Globus pallidus (tissue), 1 donor: ENCODE measurements at places on chromosomes 12 and 14.
A peak's percentile ranks its signal among the peaks of the same experiment; 100 is the strongest.

- no peak for DNase-seq
These were observed 40.2 kb upstream of the FAM222A start for GRCh38 chr12:109673379-109673778.

DNA sequence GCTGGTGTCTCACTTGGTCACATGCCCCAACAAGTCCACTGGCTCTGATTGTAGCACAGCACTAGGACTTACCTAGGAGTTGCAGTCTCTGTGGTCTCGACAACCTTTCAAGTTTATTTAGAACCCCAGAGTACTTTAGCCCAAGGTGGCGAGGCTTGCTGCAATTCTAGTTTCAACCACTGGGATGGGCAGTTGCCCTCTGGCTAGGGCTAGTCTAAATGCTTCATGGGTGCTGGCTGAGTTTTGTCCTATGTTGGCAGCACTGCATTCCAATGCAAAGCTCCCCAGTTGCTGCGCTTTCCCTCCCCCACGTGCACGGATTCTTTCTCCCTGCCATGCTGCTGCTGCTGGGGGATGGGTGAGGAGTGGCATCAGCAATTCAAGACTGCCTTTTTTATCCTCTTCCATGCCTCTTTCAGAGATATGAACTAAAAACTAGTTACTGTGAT, 207.9 kb downstream of the SYNE2 start:
- no peak for DNase-seq

GRCh38 chr12:119406308-119406707, 71.8 kb downstream of the CCDC60 start:
- no peak for DNase-seq

- peak; percentile 64 for DNase-seq
These were observed 1.6 kb downstream of the CTDSP2 start for GRCh38 chr12:57844709-57845477.

GRCh38 chr14:65574611-65575010, 162.1 kb downstream of the FUT8 start:
- DNase-seq, result peak; percentile 20

- DNase-seq, result peak; percentile 35
These were observed 45.6 kb downstream of the UBE3B start for GRCh38 chr12:109523071-109523470.

DNA sequence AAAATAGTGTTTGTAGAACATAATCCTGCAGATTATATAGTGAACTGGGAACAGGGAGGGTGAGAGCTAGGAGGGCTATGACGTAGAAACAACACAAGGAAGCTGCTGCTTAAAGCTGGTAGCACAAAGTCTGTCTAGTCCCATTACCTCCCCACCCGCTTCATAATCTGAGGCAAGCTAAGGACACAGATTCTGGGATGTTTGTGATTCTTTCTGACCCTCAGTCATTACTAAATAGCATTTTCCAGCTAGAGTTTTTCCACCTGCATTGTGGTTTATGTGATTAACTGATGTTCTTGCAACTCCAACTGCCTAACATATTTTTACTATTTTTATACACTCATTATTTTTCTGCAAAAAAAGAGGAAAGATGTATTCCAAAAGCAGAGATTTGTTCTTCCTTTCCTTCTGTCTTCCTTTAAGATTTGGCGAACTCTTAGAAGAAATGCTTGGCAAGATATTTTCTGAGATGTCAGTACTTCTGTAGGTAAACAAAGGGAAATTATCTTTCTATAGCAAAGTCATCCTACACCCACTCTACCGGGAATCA, 293.2 kb upstream of the FAR2 start:
- DNase-seq, result no peak

DNA sequence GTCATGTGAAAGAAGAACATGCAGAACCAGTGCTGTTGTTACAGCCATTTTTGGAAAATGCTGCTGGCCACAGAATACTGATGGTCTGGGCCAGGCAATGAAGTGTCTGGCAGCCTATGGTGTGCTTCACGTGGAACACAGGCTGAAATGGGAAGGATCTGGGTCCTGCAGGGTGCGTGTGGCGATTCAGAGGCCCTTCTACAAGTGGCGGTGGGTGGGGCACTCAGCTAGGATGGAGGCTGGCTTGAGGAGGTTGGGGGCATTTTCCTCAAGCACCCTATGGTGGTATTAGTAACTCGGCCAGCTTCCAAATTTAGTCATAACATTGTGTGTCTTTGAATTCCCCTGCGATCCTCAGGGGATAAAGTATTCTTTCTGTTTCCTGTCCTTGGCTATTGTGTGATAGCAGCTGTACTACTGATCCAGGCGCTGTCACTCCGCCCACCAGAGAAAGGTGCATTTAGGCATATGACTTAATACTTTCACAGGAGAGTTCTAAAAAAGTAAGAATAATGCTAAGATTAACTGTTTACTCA, 9.2 kb upstream of the RAD52 start:
- DNase-seq, result no peak

GRCh38 chr14:80522936-80523335, 311.6 kb upstream of the DIO2 start:
- DNase-seq, result peak; percentile 5

GRCh38 chr12:121499929-121500793, 80.7 kb downstream of the KDM2B start:
- DNase-seq, result peak; percentile 71

DNA sequence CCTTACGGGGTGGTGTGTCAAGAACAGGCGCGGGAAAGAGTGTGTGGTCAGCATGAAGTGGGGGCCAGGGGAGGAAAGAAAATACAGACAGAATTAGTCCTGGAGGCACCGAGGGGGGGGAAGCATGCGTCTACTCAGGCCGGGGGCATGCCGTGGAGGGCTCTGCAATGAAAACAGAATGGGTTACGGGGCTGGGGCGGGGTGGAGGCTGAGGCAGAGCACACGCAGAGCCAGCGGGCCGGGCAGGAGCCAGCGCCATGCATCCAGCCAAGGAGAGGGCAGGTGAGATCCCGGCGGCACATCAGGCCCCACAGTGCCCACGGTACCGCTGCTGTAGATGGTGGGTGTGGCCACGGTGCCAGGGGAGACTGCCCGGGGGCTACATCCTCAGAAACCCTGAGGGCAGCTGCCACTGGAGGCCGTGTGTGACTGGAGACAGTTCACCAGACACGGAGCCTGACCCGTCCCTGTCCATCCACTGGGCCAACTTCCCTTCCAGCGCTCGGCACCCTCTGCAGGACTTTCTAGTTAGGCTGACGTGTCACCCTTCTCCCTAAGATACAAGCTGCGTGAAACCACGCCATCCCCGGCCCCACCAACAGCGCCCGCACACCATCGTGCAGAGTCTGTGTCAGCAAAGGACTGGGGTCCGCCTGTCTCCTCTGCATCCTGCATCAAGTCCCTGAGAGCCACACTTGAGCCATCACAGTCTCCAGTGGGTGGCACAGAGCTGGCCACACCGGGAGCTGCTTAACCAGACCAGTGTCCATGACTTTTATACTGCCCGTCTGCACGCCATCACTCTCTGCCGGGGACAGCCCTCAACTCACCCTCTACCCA, 87.4 kb downstream of the PIWIL1 start:
- no peak for DNase-seq

- no peak for DNase-seq
These were observed 1116.5 kb upstream of the TMEM132C start for GRCh38 chr12:127150479-127150878.

- DNase-seq, result no peak
These were observed 24.2 kb downstream of the YY1 start for GRCh38 chr14:100263141-100263540.

- no peak for DNase-seq
These were observed 30.4 kb downstream of the PAPOLA start for GRCh38 chr14:96532632-96533031.

- no peak for DNase-seq
These were observed 15.7 kb downstream of the FAR2 start for GRCh38 chr12:29164477-29165393.

DNA sequence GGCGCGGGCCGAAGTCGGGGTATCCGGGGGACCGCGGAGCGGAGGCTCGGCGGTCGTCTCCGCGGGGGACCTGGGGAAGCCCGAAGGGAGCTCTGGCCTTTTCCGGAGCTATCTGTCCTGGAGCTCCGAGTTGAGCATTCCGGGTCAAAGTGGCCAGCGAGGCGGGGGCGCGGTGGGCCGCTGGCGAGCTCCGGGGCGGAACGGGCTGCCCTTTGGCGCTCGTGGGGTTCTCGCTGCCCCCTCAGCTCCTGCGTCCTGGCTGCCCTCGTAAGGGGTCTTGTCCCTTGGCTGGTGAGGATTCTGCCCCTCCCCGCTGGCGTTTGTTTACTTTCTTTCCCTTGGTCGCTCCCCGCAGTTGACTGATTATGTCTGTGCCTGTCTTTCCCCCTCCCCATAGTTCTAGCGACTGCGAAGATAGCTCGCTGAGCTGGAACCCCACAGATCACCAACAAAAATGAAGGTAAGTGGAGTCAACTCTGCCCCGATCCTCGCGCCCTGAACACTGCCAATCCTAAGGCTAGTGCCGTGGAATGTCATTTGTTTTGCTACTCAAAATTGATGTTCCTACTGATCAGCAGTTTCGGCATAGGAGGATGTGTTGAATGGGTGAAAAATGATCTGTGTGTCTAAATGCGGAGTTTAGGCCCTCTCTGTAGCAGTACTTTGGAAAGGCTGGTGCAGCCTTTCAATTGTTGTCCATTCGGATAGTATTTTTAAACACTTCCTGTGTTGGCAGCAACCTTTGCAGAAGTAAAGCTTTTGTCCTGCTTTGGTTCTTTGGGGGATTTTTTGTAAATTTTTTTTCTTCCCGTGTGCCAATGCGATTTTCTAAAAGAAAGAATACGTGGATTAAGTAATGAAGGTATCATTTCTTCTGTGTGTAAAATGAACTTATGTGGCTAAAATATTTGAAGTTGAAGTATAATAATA, 1.3 kb downstream of the ARID4A start:
- DNase-seq, result peak; percentile 33

DNA sequence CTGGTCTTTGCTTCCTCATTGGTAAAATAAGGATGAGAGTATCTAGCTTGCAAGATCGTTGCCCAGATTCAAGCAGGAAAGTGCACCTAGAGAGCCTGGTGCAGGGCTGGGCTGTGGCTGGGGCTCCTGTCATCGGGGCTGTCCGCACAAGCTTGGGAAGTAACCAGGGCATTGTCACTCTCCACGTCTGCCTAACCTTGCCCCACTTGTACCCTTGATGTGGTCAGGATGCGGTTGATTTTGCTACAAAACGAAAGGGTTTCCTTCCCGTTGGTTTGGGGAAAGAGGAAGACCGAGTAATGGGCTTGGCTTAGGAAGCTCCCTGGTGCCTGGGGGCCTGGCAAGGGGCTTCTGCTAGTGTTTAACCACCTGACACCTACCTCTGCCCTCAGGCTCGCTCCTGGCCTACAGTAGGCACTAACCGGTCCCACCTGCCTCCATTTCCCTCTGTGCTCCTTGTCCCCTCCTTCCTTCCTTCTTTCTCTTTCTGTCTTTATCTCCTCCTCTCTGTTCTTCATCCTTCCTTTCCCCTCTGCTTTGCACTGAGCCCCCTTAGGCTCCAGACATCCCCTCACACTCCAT, 21.8 kb downstream of the MVK start:
- DNase-seq, result no peak

DNA sequence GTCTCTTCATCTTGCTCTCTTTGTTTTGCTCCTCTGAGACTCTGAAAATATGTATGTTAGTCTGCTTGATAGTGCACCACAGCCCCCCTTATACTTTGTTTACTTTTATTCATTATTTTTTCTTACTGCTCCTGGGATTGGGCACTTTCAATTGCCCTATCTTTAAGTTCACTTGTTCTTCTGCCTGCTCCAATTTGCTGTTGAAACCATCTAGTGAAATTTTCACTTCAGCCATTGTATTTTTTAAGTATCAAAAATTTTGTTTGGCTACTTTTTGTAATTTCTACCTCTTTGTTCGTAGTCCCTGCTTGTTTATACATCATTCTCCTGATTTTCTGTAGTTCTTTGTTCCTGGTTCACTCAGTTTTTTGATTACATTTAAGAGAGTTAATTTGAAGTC, 223.3 kb downstream of the SLC38A4 start:
- no peak for DNase-seq

- no peak for DNase-seq
These were observed 40.4 kb downstream of the TSPAN9 start for GRCh38 chr12:3117591-3118015.

DNA sequence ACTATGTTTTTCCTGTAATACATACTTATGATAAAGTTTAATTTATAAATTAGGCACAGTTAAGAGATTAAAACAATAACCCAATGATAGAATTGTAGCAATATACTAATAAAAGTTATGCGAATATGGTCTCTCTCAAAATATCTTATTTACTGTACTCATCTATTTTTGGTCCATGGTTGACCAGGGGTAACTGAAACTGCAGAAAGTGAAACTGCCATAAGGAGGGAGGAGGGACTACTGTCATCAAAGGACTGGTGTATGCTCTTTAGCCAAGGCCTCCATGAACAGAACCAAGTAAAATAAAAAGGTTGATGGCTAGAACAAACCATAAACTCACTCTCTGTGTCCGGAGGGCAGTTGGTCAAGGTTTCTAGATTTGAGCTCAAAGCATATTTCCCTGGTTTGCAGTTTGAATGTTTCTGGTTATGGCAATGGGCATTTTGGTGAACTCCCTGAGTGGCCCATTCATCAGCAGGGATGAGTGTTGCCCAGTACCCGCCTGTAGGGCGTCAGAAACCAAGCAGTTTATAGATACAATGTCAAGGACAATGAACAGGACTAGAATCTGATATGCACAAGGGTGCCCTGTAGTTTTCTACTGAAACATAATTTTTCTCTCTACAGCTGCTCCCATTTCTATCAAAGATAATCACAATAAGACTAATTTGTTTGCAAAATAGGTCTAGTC, 19.8 kb downstream of the LEMD3 start:
- DNase-seq, result no peak

- DNase-seq, result no peak
These were observed 7.3 kb upstream of the ASIC1 start for GRCh38 chr12:50050119-50050385.

DNA sequence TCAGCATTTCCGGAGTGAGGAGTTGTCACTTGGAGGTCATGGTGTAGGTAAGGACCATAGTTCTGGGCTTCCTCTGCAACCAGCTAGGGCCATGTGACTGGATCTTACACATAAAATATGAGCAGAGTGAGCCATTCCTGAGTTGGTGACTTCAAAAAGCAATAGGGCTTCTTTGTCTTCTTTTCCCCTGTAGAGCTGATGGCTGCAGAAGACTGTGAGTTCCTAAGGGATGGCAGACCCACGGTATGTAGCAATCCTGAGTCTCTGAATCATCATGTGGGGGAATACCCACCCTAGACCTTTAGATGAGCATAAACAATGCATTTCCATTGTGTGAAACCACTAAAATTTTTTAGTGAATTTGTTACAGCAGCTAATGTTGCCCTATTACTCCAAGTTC, 151.1 kb upstream of the TBX3 start:
- DNase-seq, result no peak

GRCh38 chr12:67797185-67797741, 148.7 kb downstream of the DYRK2 start:
- DNase-seq, result no peak

- DNase-seq, result no peak
These were observed 2.3 kb downstream of the LAG3 start for GRCh38 chr12:6774499-6775062.

DNA sequence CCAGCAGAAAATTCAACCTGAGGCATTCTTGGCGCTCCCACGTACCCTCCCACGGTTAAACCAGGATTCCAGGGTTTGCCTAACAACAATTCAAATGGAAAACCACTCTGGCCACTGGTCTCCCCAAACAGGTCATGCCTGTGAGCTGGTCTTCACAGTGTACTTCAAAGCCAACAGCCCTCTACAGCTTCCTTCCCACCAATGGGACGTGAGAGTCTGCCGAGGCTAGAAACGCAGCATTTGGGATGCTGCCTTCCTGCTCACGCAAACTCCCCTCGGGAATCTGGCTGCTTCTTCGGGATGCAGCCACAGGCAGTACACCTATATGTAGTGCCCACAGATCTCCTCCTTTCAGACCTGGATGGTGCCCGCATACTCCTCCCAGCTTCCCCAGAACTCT, 149.1 kb downstream of the KLHL28 start:
- DNase-seq, result no peak

GRCh38 chr12:101931498-101932326, 54.3 kb downstream of the DRAM1 start:
- DNase-seq, result no peak
